ENCODE measurements at places on chromosomes 5 and 9. TPM values are rescaled to one million over a fixed set of nuclear protein-coding genes. Genes with fewer than 3 reads are reported as not detected.

The ANKRD31 gene
- 0.13 TPM for total RNA-seq

The PCDHA9 gene
- total RNA-seq = 0.06 TPM

The GPR150 gene
- 0.13 TPM for total RNA-seq

The CATSPER3 gene
- 0.25 TPM for total RNA-seq

The RFESD gene
- 2.2 TPM for total RNA-seq

Measured in aortic smooth muscle cell (primary cell).